ENCODE measurements at places on chromosomes 5 and 9.
A peak's percentile ranks its signal among the peaks of the same experiment; 100 is the strongest.

DNA sequence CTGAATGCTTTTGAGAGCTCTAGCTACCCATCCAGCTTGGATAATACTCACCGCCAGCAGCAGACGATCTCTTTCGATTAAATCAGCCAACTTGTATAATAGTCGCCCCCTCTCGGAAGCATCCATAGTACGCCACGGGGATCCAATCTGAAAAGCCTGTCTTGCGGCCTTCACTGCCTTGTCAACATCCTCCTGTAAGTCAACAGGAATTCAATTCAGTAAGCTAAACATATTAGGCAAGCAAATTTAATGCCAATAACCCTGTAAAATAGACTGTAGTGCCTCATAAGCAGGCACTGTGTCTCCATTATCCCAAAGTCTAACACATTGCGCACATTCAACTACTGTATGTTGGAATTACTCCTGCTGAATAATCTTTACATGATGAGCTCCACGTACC is 22.0 kb downstream of the ALDH1A1 start:
- DNase-seq, result no peak

DNA sequence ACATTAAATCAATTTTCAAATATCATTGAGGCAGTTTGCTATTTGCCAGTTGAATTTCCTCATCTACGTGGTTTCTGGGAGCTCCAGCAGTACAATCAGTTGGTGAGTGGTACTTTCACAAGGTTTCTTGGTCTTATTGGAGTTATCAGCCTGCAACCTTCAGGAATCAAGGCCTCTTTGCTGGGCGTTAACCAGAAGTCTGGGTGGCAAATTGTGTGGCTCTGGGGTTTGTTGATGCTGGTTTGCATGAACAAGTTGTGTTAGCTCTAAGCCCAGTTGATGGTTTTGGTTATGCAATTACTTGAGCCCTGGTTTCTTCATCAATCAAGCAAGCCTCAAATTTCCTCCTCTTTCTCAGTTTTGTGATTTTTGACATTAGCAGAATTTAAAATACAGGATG is 152.9 kb upstream of the ANKRD55 start:
- no peak for DNase-seq

- DNase-seq, result no peak
These were observed 53.1 kb downstream of the NR3C1 start for GRCh38 chr5:143350341-143350740.

- peak; percentile 86 for DNase-seq
These were observed at the start of gene STC2 for GRCh38 chr5:173327948-173328843. Gene STC2 (minus strand): TSS chr5:173328414. CDS start chr5:173328193, 221 bp downstream.

DNA sequence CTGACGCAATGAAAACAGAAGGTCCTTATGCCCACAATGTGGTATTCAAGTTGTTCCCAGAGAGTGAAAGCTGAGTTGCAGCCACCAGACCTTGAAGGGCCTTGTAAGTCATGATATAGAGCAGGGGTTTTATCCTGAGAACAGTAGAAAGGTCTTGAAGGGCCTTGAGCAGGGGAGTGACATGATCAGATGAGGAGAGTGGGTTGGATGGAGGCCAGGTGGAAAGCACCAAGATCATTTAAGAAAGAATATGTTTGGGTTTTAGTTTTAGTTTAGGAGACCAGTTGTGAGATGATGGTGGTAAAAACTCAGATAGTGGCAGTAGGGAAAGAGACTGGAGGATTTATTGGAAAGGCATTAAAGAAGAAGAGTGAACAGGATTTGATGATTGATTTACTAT is 5.9 kb downstream of the ITGA2 start:
- DNase-seq, result no peak

DNA sequence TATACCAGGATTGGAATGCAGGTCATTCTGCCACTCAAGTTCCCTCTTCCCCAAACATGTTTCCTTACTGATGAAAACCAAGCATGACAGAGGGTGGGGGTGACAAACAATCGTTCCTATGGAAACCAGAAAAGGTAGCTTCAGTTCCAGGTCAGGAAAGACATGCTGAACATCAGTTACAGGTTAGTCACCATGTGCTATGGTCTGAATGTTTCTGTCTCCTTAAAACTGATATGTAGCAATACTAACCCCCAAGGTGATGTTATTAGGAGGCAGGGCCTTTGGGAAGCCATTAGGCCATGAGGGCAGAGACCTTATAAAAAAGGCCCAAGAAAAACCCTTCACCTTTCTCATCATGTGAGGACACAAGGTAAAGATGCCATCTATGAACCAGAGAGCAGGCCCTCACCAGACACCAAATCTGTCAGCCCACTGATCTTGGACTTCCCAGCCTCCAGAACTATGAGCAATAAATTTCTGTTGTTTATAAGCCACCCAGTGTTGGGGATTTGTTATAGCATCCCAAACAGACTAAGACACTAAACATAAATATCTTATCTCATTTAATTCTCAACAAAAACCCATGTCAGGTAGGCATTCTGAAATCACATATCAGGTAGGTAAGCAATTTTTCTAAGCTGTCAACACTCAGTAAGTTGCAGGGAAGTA is 15.7 kb upstream of the SH3RF2 start:
- DNase-seq, result no peak

DNA sequence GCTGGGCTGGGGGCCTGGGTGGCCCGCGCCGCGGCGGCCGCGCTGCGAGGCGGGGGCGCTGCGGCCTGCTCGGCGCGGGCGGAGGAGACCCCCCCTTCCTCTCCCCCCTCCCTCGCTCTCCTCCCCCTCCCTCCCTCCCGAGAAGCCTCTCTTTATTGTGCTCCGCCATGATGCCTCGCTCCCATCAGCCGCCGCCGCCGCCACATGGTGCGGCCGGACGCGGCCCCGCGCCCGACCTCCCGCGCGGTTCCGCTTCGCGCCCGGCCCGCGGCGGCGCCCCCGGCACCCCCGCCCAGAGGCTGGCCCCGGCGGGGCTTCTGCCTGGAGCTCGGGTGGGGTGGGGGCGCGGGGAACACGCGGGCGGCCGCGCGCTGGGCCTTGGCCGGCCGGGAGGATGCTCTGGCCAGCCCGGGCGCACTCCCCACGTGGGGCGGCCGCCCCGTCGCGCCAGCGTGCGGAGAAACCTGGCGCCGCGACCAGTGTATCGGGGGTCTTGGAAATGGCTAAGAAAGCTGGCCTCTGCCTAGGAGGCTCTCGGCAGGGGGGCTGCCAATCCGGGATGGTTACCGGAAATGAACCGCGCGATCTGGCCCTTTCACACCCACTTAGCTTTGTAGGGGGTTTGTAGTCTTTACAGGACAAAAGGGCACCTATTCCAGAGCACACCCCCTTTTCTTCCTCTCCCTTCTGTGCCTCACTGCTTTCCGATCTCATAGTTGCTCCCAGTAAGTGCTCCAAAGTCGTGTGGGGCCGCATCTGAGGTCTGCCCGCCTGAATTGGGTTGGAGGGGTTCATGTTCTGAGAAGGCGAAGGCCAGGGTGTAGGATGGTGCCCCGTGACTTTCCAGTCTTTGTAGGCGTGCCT is 1.0 kb downstream of the SET start:
- peak; percentile 56 for DNase-seq

- no peak for DNase-seq
These were observed 341.8 kb downstream of the MAN2A1 start for GRCh38 chr5:110031402-110032140.

GRCh38 chr9:98142925-98143481 is 24.0 kb upstream of the TRIM14 start:
- no peak for DNase-seq

DNA sequence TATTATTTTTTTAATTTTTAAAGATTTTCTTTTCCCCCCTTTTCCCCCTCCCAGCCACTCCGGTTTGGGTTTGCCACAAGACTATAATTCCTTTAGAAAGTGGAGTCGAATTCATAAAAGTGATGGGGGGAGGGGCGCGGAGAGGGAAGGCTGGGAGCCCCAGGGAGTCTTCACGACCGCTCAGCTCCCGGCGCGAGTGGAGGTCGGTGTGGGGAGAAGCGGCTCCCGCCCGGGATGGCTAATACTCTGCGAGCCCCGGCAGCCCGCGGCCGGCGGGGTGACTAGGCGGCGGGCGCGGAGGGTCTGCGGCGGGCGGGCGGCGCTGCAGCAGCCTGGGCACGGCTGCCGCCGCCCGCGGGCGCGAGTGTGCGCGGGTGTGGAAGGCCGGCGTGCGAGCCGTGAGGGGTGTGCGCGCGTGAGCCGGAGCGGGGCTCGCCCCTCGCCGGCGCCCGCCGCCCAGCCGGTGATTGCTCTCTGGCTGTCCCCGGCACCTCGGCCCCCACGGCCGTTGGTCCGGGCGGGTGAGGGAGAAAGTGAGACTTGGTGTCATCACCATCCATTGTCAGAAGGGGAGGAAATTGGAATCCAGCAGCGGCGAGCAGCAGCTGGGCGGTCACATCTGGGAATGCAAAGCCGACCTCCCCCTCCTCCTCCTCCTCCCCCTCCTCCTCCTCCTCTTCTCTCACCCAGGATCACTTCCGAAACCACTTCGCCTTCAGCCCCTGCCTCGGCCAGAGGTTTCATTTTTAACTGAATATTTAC is at the start of gene PARP8:
Gene PARP8, plus strand, starts transcription at position 377 of the 762 bp plus-strand sequence. CDS start 459 bp downstream, outside the sequence.
- DNase-seq, result peak; percentile 49

GRCh38 chr5:91109634-91110033 is 273.5 kb downstream of the ARRDC3 start:
- peak; percentile 26 for DNase-seq

DNA sequence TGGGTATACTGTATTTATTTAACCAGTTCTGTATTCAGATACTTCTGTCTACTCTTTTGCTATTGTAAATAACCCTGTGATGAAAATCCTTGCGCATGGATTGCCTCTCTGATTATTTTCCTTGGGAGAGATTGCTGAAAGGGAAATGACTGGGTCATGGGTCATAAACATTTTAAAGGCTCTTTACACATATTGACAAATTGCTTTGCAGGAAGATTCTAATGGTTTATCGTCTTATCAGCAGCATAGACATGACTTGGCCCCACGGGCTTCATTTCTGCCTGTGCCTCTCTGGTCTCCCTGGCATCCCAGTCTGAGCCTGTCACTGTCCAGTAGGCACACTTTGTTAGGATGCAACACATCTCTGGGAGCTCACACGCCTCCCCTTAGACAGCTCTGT is 52.3 kb downstream of the RGS3 start:
- no peak for DNase-seq

- DNase-seq, result no peak
These were observed 32.7 kb upstream of the KCNMB1 start for GRCh38 chr5:170421826-170422225.

DNA sequence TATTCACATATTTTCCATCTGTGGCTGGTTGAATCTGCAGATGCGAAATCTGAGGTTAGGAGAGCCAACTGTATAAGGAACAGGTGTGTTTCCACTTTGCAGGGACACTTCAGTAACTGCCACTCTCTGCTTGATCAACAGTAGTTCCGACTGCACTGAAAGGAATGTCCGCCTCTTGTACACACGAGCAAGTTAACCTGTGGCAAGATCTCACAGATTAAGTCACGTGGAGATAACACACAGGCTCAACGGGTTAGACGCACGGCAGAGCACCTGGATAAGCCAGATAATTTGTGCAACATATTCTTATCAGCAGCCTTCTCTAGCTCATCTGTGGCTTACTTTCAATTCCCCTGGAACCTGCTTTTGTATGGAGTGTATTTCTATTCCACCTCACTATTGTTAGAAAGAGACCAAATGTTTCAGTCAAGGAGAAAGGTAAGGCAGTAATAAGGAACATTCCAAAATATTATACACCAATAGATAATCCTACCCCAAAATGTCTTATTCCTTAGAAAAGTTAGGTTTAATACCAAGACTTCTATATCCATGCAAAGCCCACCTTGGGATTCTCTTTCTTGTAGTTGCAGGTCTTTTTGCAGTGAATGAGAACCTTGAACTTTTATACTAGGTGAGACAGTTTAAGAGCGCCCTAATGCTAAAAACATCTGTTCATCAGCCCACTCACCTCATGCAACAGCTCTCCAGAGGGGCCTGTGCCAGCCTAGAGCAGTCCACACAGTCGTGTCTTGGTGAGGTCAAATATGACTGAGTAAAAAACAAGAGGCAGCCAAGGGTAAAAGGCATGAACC is 6.5 kb upstream of the C9 start:
- DNase-seq, result no peak

DNA sequence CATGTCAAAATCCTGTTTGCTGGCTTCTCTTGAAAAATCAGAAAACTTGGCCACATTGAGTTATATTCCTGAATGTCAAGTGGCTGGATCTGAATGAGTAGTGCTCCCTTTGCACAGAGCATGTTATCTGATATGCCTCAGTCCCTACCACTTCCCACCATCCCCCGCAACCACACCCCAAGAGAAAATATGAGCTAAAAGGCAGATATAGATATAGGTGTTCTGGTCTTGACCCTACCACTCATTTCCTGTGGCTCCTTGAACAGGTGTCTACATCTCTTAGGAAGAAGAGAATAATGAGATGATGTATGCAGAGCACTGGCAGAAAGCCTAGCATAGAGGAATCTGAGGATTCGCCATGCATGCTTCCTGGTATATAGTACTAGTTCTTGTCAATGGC is 6.6 kb upstream of the CYSTM1 start:
- no peak for DNase-seq

GRCh38 chr9:2174306-2174705 is 159.2 kb downstream of the SMARCA2 start:
- no peak for DNase-seq

DNA sequence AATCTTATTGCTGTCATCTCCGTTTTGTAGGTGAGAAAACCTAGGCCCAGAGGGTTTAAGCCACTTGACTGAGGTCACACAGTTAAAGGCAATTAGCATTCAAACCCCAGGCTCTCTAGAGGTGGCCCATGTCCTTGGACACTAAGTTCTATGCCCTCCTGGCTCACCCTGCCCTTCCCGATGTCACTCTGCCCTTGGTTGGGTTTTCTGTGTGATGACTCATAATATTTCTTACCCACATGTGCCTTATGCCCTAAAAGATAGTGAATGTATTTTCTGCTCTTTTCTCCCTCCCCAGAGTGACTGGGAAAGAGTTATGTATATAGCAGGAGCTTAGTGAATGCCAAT is 174.5 kb upstream of the PITX1 start:
- no peak for DNase-seq

DNA sequence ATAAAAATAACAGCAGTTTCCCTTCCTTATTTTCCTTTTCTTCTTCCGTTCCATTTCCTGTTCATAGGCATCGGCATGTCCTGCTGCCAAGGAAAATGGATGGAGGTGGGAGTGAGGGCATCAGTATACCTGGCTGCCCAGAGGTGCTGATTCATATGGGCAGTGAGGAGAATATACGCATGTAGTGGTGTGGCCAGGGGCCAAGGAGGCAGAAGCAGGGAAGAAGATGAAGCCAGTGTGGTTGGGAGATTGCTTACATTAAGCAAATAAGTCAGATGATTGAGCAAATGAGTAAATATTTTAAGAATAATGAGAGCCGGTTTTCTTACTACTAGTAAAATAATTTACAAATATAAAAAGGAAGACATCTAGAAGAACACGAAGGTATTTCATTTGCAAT is 344.9 kb upstream of the PAPPA start:
- no peak for DNase-seq
